Activated CD4-positive, alpha-beta T cell treated with anti-CD3 and anti-CD28 coated beads, Interleukin-2, amount 10 ng/mL, durations not matched to agents 24 days and 14 days (primary cell): ENCODE measurements at places on chromosomes 6 and 20. TPM values are rescaled to one million over a fixed set of nuclear protein-coding genes. Genes with fewer than 3 reads are reported as not detected.

EEF1A1 gene
- total RNA-seq: 9,514 and 9,634 TPM in 2 replicates

ARHGAP40 gene
- not detected in 2 replicates for total RNA-seq

LEMD2 gene
- 64.3 and 66.4 TPM in 2 replicates for total RNA-seq

GTPBP2 gene
- 69.4 and 70.3 TPM in 2 replicates for total RNA-seq

C6orf163 gene
- total RNA-seq: 1.3 and 1.9 TPM in 2 replicates

CGA gene
- not detected in 2 replicates for total RNA-seq

PRICKLE4 gene
- not detected in 2 replicates for total RNA-seq

NKX2-4 gene
- not detected in 2 replicates for total RNA-seq

RANBP9 gene
- 52.6 and 56.2 TPM in 2 replicates for total RNA-seq

SRMS gene
- total RNA-seq: not detected in 2 replicates

TBPL1 gene
- 37.2 and 40.0 TPM in 2 replicates for total RNA-seq

IYD gene
- not detected in 2 replicates for total RNA-seq

STX11 gene
- total RNA-seq: 15.5 and 15.6 TPM in 2 replicates

ATP6V1G2 gene
- total RNA-seq: 0.89 and 0.92 TPM in 2 replicates

FNDC11 gene
- 0.12 and 0.16 TPM in 2 replicates for total RNA-seq

GRCh38 chr6:159044899-159045727 lies at the start of gene TAGAP:
Gene TAGAP (minus strand): TSS chr6:159044991. CDS start chr6:159044146, 845 bp downstream.
- peak; percentile 97 for DNase-seq

DNA sequence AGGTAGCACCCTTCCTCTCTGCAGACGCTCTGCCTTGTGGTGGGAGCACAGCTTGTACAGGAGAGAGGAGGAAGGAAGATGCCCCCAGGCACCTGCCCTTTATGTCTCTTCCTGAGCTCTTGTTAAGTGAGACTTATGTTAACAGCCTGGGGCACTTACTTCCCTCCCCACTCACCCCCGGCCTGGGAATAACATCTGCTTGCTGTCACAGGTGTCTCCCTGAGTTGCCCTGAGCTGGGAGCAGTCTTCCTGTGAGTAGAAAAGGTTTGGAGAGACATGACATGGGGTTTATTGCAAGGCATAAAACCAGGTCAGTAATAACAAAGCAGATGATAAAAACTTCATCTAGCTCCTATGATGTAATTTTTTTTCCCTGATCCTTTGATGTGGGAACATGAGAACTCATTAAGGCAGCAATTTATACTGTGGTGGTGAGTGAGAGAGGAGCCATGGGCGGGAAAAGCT lies 1.9 kb downstream of the SSTR4 start:
- DNase-seq: no peak

GRCh38 chr20:12057778-12058177 lies 140.1 kb downstream of the BTBD3 start:
- no peak for DNase-seq

DNA sequence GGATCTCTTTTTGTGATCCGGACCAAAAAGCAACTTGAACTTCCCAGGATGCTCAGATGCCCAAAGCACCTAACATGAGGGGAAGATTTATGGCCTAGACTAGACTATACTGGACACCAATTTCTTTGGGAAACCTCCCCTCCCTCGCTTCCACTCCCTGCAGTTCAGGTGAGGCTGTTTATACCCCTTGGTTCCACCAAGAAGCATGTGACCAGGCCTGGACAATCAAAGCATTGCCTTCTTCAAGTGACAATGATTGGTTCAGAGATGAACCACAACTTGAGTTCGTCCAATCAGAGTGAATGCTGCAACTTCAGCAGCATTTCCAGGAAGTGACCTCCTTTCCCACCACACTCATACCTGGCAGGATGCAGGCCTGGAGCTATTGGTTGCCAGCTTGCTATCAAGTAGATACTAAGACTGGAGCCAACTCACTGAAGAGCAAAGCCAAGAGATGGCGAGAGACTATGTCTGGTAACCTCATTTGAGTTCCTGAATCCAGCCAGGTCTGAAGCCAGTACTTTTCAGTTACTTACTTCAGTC lies 45.6 kb upstream of the SLC9A8 start:
- DNase-seq: peak; percentile 65

GRCh38 chr6:164303102-164303964 lies 888.8 kb downstream of the QKI start:
- no peak for DNase-seq

DNA sequence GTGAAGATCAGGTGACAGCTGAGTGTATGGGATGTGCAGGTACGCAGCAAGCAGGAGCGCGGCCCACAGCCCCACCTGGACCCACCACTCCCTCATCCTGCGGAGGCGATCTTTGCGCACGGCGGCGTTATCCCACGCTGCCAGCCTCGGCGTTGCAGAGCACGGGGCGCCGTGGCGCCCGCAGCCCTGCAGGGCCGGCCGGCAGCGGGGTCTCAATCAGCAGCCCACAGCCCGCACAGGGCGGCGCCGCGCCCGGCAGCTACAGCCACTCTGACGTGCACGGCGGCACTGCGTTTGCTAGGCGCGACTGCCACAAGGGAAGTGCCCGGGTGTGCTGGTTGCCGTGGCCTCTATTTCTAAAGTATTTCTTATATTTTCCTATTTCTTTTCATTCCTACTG lies 46.9 kb downstream of the LAMA2 start:
- no peak for DNase-seq

- DNase-seq: no peak
Measured at GRCh38 chr6:138987080-138987642, 892 bp downstream of the REPS1 start.

- DNase-seq: no peak
Measured at GRCh38 chr20:7015257-7015656, 247.8 kb downstream of the BMP2 start.

DNA sequence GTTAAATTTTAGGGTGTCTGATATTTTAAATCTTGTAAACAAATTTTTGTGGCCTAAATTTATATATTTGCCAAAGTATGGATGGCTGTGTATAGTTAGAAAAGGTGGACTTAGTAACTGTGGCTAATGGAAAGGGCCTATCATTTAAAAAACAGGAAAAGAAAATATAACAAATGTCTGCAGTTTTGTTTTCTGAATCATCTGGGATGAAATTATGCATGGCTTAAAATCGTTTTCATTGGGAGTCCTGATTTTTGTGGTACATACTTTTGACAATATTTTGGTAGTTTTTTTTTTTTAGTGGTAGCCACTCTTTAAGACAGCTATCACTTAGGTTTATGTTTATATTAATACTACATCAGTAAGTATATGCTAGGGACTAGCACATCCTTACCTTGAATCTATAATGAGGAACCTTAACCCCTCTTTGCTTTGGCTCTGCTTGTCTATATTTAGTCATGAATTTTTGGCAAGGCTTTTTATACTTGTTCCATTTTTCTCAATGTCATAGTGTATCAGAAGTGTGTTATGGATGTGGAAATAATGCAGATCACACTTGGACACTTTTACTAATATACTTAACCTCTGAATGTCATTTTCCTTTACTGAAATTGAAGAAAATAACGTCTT lies 5.6 kb downstream of the ARID1B start:
- DNase-seq: no peak

- no peak for DNase-seq
Measured at GRCh38 chr20:40525351-40525750, 163.7 kb downstream of the MAFB start.

- no peak for DNase-seq
Measured at GRCh38 chr6:85245004-85245403, 204.9 kb upstream of the NT5E start.

- no peak for DNase-seq
Measured at GRCh38 chr20:18066421-18067333, 9.0 kb upstream of the OVOL2 start.

DNA sequence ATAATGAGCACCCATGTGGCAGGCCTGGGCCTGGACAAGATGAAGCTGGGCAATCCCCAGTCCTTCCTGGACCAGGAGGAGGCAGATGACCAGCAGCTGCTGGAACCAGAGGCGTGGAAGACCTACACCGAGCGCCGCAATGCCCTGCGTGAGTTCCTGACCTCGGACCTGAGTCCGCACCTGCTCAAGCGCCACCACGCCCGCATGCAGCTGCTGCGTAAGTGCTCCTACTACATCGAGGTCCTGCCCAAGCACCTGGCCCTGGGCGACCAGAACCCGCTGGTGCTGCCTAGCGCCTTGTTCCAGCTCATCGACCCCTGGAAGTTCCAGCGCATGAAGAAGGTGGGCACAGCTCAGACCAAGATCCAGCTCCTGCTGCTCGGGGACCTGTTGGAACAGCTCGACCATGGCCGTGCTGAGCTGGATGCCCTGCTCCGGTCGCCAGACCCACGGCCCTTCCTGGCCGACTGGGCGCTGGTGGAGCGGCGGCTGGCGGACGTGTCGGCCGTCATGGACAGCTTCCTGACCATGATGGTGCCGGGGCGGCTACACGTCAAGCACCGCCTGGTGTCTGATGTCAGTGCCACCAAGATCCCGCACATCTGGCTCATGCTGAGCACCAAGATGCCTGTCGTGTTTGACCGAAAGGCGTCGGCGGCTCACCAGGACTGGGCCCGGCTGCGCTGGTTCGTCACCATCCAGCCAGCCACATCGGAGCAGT lies 1.9 kb downstream of the FNDC11 start:
- no peak for DNase-seq

DNA sequence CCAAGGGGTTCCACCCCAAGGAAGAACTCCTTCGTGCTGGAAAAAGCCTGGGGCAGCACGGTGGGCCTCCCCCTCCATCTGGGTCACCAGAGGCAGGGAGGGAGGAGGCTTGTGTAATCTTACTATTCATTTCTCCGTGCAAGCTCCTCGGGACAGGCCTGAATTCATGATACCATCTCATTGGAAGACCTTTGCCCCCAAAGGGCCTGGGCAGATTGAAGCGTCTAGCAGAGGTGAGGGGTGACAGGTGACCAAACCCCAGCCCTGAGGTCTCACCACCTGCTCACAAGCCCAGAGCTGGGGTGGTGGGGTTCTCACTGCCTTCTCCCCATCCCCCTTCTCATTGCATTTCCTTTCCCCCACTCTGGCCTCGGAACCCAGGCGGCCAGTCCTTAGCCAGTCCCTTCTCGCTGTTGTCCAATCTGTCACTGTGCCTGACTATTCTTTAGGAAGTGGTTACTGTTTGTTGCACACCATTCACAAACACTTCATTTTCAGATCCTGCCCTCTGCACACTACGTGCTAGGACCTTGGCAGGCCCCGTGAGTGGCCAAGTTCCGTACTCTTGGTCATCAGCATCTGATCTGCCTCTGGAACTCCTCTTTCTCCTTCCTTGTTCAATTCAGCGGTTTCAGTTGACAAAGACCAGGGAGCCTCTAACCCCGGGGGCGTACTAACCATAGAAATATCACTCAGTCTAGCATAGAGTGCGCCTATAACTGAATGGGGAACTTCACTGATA lies 137.1 kb downstream of the LY86 start:
- DNase-seq: no peak

GRCh38 chr6:122289762-122290539 lies 109.5 kb upstream of the HSF2 start:
- no peak for DNase-seq

GRCh38 chr6:4707011-4707410 lies 69.2 kb upstream of the CDYL start:
- no peak for DNase-seq

DNA sequence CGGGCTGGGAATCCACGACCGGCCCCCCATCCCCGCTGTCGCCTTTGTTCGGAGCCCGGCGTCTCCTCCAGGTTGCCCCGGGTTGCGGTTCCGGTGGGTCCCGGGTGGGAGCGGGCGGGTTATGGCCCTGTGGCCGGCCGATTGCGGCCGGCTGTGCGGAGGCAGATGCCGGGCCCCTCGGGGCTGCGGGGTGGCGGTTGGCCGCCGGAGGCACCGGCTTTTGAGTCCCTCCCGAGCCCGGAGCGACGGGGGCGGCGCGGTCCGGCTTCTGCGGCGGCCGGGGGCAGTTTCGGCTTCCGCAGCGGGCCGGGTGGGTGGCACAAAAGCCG lies 431 bp downstream of the LOC128125822 start:
- no peak for DNase-seq

DNA sequence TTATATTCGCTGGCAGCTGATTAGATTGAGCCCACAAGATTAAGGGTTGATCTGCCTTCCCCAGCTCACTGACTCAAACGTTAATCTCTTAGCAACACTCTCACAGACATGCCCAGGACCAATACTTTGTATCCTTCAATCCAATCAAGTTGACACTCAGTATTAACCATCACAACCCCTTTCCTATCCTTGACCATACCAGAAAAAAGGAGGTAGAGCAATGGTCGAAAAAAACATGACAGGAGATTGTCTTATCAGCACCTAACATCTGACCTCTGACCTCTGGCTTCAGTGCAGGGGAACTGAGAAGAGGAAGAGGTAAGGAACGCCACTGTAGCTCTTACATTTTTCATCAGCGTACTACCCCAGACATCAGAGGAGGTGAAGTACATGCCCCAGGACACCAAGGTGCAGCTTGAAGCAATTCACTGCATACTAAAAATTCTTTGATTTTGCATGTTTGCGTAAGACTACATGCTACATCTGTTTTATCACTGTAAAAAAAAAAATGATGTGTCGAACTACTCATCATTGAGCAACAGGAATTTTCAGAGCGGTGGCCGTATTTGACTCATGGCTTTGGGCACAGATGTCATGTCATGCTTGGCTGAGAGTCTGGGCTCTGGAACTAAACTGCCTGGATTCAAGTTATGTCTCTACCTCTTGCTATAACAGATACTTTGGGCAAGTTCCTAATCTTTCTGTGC lies 188.0 kb upstream of the TAB2 start:
- no peak for DNase-seq

DNA sequence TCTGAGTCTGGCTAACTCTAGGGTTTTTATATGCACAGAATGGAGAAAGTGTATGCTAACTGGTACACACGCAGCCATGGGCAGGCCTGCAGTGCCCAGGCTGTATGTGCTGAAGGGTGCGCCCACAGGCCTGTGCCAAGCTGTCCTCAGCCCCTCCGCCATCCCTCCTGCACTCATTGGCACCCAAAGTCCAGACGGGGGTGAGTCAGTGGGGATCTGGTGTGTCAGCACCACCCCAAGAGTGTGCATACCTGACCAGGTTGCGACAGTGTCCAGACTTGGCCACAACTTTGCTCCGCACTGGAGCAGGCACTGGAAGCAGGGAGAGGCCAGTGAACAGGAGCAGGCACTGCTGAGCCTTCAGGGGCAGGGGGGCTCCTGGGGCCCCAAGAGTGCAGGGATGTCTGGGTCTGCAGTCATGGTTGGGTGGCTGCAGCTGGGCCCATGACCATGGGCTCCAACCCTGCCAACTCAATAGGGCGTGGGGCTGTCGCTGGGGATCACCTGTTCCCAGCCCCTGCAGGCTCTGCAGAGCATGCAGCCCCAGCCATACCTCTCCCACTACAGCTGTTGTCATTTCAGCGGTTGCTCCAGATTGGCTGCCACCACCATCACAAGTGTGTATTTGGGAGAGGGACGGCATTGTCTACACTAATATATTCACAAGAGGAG lies 717.8 kb downstream of the EPHA7 start:
- no peak for DNase-seq

- no peak for DNase-seq
Measured at GRCh38 chr20:18913701-18914100, 100.1 kb downstream of the SCP2D1 start.

DNA sequence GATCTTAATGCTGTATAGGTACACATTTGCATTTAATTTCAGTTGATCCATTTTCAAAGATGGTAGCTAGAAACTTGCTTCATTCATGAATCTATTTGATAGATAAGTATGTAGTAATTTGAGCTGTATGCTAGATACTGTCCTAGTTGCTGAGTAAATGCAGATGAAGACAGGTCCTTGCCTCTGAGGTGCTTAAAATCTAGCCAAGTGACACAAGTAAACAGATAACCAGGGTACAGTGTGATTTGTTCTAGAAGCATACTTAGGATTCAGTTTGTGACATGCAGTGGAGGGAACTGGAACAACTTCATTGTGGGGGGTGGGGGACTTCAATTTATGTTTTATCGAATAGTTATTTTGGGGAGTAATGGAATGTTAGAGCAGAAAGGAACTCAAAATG lies 9.2 kb downstream of the CHMP4B start:
- no peak for DNase-seq

- DNase-seq: no peak
Measured at GRCh38 chr20:54377992-54378773, 97.2 kb upstream of the DOK5 start.

GRCh38 chr6:159256128-159256527 lies 86.9 kb downstream of the FNDC1 start:
- no peak for DNase-seq
